ENCODE measurements at places on chromosomes 2 and 18. TPM values are rescaled to one million over a fixed set of nuclear protein-coding genes. Genes with fewer than 3 reads are reported as not detected.

- no peak for DNase-seq
- H3K27me3 ChIP-seq: peaks cover 91% of the 10 kb centered on the region
- H3K27ac ChIP-seq: no peak overlapping the region
- H3K4me1 ChIP-seq: peaks cover 14% of the 10 kb centered on the region
- no peaks in the 10 kb centered on the region for H3K36me3 ChIP-seq
Observed at GRCh38 chr2:44932564-44933392, 8.7 kb upstream of the SIX3 start.

The PPP1R1C gene
- total RNA-seq: 5.8 TPM

The DSG4 gene
- 0.09 TPM for total RNA-seq

- peaks cover 40% of the 10 kb centered on the region for H3K4me1 ChIP-seq
- H3K27me3 ChIP-seq: no peaks in the 10 kb centered on the region
- no peak overlapping the region for H3K4me3 ChIP-seq
- DNase-seq: no peak
- H3K36me3 ChIP-seq: no peaks in the 10 kb centered on the region
Observed at GRCh38 chr2:79901161-79901560, 388.3 kb downstream of the CTNNA2 start.

DNA sequence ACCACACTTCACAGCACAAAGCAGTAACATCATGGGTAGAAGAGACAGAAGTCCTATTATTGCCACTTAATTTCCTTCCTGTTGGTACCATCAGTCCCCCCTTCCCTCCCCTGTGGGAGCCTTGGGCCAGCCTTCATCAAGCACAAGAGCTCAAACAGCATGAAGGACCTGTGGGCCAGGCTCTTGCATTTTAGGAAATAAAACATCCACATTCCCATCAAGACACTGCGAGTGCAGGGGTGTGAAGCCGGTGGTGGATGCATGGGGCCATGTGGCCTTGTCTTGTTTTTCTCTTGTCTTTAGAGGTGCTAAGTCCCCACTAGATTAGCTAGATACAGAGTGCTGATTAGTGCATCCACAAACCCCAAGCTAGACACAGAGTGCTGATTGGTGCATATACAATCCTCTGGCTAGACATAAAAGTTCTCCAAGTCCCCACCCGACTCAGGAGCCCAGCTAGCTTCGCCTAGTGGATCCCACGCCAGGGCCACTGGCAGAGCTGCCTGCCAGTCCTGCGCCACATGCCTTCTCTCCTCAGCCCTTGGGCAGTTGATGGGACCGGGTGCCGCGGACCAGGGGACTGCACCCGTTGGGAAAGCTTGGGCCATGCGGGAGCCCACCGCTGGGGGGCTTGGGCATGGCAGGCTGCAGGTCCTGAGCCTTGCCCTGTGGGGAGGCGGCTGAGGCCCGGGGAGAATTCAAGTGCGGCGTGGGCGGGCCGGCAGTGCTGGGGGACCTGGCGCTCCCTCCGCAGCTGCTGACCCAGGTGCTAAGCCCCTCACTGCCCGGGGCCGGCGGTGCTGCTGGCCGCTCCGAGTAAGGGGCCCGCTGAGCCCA, 14.7 kb upstream of the PXDN start:
- peak overlapping the region; percentile 77 for H3K27ac ChIP-seq
- no peak overlapping the region for H3K4me3 ChIP-seq
- peaks cover 4% of the 10 kb centered on the region for H3K36me3 ChIP-seq
- H3K27me3 ChIP-seq: peaks cover 5% of the 10 kb centered on the region

GRCh38 chr2:152623076-152623740, 94.1 kb downstream of the PRPF40A start:
- no peak for DNase-seq
- H3K27ac ChIP-seq: peak overlapping the region; percentile 47
- no peak overlapping the region for H3K4me3 ChIP-seq
- no peaks in the 10 kb centered on the region for H3K27me3 ChIP-seq

DNA sequence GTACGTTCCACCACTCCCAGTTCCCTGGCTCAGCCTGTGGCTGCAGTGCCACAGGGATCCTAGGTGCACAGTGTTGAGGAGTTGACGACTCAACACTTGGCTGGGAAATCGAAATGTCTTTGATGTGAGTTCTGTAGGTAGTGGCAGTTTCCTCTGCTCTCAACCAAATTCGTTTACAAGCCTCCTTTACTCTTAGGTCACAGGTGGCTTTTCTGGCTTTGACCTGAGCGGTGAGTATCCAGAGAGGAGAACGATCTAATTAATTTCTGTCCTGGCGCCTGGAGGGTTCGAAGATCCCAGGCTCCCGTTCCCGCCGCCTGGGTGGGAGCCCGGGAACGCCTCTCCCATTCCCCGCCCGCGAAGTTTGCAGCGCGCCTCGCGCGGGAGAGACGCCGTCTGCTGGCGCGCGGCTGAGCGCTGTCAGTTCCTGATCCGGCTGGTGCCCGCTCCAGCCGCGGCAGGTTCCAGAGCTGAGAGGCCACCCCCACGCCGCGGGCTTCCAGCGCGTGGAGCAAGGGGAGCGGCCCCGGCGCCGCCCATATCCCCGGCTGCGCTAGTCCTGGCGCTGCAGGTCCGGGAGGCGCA, at the start of gene LAMA3:
TSS of gene LAMA3 (plus strand) at position 423 of the 585 bp plus-strand sequence. CDS start 231 bp downstream, outside the sequence.
- H3K27ac ChIP-seq: no peak within 1 kb of the TSS
- peaks cover 60% of the 10 kb centered on the region for H3K27me3 ChIP-seq
- H3K4me1 ChIP-seq: peaks cover 16% of the 10 kb centered on the region
- DNase-seq: peak; percentile 72
- H3K36me3 ChIP-seq: no peaks in the 10 kb centered on the region

The CHRNG gene
- not detected for total RNA-seq

GRCh38 chr2:28695245-28695647, 56.4 kb upstream of the PPP1CB start:
- H3K27me3 ChIP-seq: no peaks in the 10 kb centered on the region
- no peaks in the 10 kb centered on the region for H3K36me3 ChIP-seq
- peak overlapping the region; percentile 87 for H3K27ac ChIP-seq
- DNase-seq: no peak
- H3K4me1 ChIP-seq: peaks cover 60% of the 10 kb centered on the region

DNA sequence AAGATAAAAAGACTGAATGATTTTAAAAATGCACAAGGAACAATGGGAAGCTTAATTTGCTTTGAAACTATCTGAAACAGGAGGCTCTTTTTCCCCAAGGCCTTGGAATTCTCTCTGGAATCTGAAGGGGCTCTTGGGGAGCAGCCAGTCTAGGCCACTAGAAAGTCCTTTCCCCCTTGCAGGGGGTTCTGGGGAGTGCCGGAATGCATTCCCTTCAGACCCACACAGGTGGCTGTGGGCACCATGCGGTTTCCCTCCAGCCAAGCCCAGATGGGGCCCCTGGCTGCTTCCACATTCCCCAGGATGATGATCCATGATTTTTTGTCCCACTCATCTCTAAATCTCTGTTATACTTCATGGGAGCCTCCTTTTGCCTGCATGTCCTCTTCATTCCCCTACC, 10.7 kb downstream of the GPR45 start:
- H3K4me1 ChIP-seq: peaks cover 11% of the 10 kb centered on the region
- H3K4me3 ChIP-seq: no peak overlapping the region
- H3K27me3 ChIP-seq: no peaks in the 10 kb centered on the region
- DNase-seq: no peak
- H3K27ac ChIP-seq: no peak overlapping the region

The IFIH1 gene
- total RNA-seq: 9.3 TPM

DNA sequence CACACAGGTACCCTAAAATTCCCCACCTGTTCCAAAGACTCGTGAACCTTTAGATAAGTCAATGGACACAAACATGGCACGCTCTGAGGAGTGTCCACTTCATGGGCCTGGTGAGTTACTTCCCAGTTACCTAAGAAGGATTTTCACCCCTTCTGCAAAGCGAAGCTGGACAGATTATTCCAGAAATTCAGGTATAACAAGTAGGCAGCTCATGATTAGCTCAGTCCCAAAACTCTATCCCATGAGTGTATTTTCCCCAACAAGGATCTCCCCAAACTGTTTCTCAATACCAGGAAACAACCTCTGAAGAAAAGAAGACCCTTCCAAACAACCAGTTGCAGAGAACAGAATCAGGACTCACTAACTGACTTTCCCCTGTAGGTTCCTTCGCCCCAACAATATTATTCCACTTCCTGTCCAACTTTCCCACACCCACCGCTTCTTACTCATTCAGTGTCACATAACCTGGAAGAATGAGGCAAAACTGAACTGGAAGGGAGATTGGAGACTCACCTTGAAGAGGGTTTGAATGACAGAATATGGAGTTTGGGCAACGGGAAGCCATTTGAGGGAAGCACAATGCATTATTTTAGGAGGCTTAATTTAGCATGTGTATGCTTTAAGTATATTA, 120.1 kb downstream of the ANTXR1 start:
- no peak for DNase-seq
- H3K36me3 ChIP-seq: peaks cover 40% of the 10 kb centered on the region
- peaks cover 1% of the 10 kb centered on the region for H3K4me1 ChIP-seq
- no peaks in the 10 kb centered on the region for H3K27me3 ChIP-seq
- no peak overlapping the region for H3K4me3 ChIP-seq
- H3K27ac ChIP-seq: no peak overlapping the region

The GPBAR1 gene
- 0.55 TPM for total RNA-seq

The EMILIN1 gene
- total RNA-seq: 179 TPM

The PROKR1 gene
- total RNA-seq: 0.11 TPM

The IL1A gene
- total RNA-seq: 3.9 TPM

GRCh38 chr2:226913641-226914040, 77.8 kb downstream of the RHBDD1 start:
- no peaks in the 10 kb centered on the region for H3K4me1 ChIP-seq
- H3K27ac ChIP-seq: no peak overlapping the region
- no peak for DNase-seq
- H3K36me3 ChIP-seq: peaks cover 6% of the 10 kb centered on the region

DNA sequence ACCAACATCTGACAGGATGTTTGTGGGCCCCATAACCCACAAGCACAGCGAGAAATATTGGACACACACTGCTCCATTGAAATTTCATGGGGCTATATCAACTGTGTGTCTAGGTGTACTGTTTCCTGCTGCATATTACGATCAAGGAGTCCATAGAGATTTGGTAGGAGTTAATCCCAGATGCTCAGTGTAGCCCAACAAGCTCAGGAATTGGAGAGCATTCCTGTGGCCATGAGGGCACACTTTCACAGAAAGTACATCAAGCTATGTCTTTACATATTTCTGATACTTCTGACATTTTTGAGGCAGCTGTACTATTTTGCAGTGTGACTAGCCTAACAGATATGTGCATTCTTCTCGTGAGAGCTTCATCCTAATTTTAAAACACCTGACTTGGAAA, 473.1 kb downstream of the PTH2R start:
- no peak for DNase-seq
- no peaks in the 10 kb centered on the region for H3K27me3 ChIP-seq
- no peak overlapping the region for H3K27ac ChIP-seq

DNA sequence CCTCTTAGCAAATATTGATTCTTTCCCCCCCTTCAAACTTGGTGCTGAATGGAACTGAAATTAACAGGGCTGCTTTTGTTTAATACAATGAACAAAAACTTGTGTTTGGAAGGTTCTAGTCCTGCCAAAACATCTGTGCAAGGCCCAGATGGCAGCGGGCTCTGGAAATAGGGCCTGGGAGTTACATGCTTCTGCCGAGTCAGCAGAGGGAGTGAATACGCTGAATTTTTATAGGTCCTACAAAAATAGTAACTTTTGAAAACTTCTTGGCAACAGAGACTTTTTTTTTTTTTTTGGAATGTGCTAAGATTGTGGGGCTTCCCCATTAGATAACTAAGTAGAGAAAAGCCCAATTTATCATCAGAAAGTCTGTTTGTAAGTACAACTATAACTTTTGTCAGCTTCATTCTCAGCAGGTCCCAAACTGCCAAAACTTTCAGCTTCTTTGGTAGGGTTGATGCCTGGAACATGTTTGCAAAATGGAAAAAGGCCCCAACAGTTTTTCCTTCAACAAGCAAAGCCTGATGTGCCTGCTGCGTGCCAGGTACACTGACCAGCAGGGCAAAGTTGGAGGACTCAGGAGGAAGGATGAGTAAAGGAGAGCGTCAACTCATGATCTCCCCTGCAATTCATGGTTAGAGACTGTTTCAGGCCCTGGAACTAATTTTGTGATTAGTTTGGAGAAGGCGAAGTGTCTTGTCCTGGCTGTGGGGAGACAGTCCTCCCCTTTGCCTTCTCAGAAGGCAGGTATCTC, 45.1 kb upstream of the HDAC4 start:
- peaks cover 24% of the 10 kb centered on the region for H3K27me3 ChIP-seq
- H3K27ac ChIP-seq: peak overlapping the region; percentile 63
- no peak overlapping the region for H3K4me3 ChIP-seq

The POTEI gene
- 7.0 TPM for total RNA-seq
